ENCODE measurements at places on chromosomes 2 and 18.

GRCh38 chr2:43751476-43751990 is 22.3 kb upstream of the DYNC2LI1 start:
- DNase-seq, result no peak

GRCh38 chr18:61225336-61225735 is 107.9 kb upstream of the CDH20 start:
- peak; percentile 12 for DNase-seq

GRCh38 chr18:52339891-52340371 is at the start of gene DCC:
TSS of gene DCC (plus strand) at chr18:52340197. CDS start at chr18:52340788, 591 bp downstream.
- DNase-seq, result peak; percentile 62

- no peak for DNase-seq
These were observed 2.4 kb downstream of the FBXO48 start for GRCh38 chr2:68464651-68465050.

DNA sequence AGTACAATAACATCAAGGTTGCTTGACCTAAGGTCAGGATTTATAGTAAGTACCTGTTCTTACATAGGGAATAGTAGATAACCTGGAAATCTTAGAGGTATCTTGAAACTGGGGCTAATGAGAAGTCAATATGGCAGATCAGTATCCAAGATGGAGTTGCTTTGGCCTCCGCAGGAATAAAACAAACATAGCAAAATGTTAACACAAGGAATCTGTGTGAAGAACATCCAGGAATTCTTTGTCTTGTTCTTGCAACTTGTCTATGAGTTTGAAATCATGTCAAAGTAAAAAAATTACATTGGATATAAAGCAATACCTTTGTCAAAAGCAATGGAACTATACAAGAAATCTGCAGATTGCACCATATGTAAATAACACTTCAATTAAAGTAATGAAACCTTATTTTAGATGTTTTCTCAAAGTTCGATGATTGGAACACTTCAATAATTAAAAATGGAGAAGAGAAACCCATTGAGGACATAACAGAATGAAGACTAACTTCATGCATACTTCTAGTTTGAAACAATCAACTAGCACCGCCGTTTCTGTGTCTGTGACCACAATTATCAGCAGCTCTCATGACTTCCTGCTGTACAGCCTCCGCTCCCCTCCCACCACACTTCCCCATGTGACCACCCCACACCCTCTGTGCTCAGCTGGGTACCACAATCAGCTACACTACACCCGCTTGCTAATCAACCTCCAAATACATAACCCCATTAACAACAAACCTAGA is 27.6 kb downstream of the C2orf76 start:
- no peak for DNase-seq

DNA sequence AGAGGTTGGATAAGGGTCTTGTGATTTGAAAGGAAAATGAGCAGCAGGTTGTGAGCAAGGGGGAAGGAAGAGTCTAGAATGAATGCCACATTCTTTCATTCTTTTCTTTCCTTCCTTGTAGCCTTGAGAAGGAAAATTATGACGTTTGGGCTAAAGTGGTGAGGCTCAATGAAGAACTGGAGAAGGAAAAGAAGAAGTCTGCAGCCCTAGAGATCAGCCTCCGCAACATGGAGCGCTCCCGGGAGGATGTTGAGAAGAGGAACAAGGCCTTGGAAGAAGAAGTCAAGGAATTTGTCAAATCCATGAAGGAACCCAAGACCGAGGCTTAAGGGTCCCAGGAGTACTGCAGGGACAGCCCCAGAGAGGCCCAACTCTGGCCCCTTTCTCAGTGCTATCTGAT is 45.3 kb downstream of the BMP10 start:
- DNase-seq, result no peak

DNA sequence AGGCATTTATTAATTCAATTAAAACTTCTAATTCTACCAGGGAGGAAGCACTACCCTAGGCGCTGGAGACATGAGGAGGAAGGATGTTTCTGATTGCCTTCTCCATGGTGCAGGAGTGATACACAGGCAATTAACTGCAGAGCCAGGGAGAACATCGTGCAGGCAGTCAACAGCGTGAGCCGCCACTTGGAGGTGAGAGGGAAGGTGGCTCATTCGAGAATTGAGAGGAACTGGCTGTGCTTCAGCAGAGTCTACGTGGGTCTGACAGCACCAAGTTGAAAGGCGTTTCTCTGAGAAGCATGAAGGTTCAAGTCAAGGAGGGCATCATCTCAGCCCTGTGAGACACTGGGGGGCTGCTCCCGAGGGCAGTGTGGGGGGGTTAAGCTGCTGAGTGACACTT is 388.7 kb upstream of the MYT1L start:
- DNase-seq, result no peak

- peak; percentile 87 for DNase-seq
These were observed 26.4 kb upstream of the TFPI start for GRCh38 chr2:187580462-187581124.

- no peak for DNase-seq
These were observed 65.7 kb upstream of the FIGN start for GRCh38 chr2:163801486-163801885.

DNA sequence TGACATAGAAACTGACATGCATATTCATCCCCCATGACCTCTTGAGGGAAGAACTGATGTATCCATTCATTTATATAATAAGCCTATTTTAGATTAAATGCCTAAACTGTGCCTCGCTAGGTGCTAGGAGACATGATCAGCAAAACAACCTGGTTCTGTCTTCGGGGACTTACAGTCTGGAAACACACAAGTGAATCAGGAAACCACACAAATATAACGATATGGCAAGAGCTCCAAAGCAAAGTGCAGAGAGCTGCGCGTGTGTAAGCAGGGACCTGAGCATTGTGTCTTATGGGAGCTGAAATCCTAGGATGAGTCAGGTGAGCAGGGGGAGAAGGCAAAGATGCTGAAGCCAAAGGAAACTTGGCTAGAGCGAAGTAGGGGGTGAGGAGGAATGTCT is 120.6 kb downstream of the NRP2 start:
- DNase-seq, result no peak

GRCh38 chr2:40470822-40471813 is 19.2 kb upstream of the SLC8A1 start:
- DNase-seq, result no peak

GRCh38 chr2:51579412-51579811 is 547.5 kb upstream of the NRXN1 start:
- DNase-seq, result no peak

DNA sequence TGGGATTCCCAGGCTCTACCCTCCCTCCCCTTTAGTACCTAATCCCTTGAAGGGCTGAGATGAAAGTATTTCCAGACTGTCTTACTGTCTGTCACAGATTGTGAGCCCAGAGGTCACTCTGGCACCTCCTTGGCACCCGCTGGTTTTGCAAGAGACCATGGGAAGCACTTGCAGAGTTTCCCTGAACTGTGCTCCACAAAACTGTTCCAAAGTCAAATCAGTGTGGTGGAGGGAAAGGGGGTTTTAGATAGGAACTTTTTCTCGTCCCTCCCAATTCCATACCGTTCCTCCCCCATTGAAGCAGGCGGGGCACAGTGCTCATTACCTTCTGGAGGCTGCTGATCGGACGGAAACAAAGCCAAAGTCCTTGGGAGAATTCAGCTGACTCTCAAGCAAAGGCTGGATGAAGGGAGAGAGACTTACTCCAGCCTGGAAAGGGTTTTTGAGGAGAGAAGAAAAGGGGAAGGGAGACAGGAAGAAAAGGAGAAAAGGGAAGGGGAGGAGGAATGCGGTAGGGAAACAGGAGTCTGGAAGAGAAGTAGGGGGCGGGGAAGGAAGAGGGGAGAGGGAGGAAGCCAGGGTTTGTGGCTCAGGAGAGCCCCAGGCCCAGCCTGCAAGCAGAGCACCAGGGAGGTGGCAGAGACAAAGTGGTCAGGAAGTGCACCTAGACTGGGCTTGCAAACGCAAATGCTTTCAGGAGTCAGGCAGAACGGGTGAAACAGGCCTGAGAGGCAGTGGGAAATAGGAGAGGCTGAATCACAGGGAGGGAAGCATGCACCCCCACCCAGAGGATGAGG is 88.4 kb upstream of the SP3 start:
- no peak for DNase-seq

GRCh38 chr2:209579230-209579749 is 155.4 kb downstream of the MAP2 start:
- peak; percentile 44 for DNase-seq

Measured in astrocyte of the spinal cord (primary cell).